HEK293T (cell line): ENCODE measurements at places on chromosomes 3 and 15.

DNA sequence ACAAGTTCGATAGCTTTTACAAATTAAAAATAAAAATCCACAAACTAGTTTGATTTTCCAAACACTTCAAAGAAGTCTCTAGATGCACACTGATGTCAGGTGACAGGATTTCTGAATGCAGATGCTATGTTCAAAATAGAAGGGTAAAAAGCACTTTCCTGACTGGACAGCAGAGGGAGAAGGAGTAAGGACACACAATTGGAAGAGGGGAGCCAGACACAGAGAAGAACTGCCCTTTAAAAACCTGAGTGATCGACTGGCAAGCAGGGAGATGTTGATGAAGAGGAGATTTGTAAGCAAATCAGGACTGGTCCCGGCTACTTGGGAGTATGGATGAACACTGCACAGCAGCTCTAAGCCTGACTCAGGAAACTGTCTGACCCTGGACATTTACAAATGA is 612.8 kb downstream of the MAGI1 start:
- peak; percentile 20 for DNase-seq

- DNase-seq: no peak
Observed at GRCh38 chr3:190385731-190386688, 2.0 kb upstream of the CLDN16 start.

- no peak for DNase-seq
Observed at GRCh38 chr3:123006609-123007008, 21.0 kb downstream of the SEMA5B start.

- DNase-seq: peak; percentile 23
Observed at GRCh38 chr3:132726341-132726823, 4.2 kb upstream of the NPHP3 start.

- DNase-seq: no peak
Observed at GRCh38 chr3:88926221-88926620, 181.2 kb upstream of the EPHA3 start.

DNA sequence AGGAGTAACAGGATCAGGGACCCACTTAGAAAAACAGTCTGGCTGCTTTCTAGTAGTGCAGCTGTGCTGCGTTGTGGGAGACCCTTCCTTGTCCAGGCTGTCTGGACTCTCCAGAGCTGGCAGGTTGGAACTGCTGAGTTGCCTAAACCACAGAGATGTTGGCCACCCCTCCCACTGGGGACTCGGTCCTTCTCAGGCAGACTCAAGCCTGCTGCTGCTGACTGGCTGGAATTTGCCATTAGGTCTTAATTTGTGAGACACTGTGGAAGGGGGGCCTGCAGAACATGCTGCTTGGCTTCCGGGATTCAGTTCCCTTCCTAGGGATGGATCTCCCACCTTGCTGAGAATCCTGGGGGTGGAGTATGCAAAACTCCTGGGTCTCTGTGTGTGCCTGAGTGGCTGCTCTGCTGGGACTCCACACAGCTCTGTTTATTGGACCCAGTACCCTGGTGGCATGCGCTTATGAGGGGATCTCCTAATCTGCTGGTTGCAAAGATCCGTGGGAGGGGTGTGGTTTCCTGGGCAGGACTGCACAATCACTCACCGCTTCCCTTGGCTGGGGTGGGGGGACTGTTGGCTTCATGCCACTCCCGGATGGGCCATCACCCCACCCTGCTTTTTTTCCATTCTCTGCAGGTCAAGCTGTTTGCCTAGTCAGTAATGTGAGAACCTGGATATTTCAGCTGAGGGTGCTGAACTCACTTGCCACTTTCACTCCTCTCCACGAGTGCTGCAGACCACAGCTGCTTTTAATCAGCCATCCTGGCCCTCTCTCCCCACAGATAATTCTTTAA is 150.5 kb downstream of the CFAP20DC start:
- DNase-seq: no peak
